ENCODE measurements at places on chromosomes 12 and 14. TPM values are rescaled to one million over a fixed set of nuclear protein-coding genes. Genes with fewer than 3 reads are reported as not detected.

- DNase-seq, result no peak
These were observed 81.7 kb downstream of the RIN3 start for GRCh38 chr14:92595267-92595666.

- DNase-seq, result no peak
These were observed 294.9 kb downstream of the FOXN3 start for GRCh38 chr14:89121968-89122620.

GRCh38 chr12:27305673-27306456 is 26.8 kb upstream of the BMAL2 start:
- peak; percentile 42 for DNase-seq

GRCh38 chr14:93538413-93538812 is 107.7 kb downstream of the UNC79 start:
- DNase-seq, result no peak

- DNase-seq, result no peak
These were observed 13.5 kb downstream of the ETFRF1 start for GRCh38 chr12:25208554-25208953.

DNA sequence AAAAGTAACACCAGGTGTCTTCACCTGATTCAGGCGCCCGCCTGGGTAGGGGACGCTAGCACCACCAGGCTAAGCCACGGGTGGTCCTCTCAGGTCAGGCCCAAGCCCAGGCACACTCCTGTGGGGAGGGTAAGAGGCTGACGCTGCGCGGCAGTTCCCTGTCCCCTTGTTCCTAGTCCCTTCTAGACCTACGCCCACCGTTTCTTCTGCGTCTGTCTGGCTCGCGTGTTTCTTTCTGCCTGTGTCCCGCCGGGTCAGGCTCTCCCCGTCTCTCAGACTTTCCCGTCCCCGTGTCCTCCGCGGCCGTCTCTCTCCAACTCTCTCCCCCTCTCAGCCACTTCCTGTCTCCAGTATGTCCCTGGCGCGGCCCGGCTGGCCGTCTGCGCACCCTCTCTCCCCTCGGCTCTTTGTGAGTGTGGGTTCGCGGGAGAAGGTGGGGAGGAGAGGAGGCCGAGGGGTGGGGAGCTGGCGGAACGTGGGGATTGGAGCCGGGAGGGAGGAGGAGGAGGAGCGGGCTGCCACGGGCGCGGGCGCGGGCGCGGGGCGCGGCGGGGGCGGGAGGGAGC is 3.1 kb upstream of the TNS2 start:
- no peak for DNase-seq

DNA sequence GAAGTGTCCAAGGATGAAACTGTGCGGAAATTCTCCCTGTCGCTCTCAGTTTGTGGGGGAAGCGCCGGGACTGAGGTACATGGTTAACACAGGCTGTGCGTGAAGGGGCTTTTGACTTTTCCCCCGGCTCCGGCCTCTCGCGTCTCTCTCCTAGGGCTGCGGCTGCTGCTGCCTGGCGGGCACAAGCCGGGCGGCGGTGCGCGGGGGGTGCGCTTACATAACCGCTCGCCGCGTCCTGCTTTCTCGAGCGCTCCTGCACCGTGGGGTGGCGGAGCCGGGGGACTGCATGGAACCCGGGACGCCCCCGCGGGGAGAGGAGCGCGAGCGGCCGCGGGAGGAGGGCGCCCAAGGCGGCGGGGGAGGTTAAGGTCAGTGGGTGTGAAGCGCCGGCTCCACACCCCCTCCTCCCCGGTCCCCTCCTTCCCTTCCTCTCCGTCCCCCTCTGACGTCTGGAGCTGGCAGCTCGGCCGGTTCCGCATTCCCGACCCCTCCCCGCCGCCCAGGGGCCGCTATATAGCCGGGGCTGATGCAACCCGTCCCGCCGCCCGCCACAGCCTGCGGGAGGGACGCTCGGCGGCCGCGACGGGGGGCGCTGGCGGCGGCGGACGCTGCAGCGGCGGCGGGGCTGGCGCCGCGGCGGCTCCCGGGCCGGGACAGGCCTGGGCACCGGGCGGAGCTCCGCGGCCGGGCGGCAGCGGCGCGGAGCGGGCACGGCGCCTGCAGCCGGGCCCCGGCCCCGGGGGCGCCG is at the start of gene JDP2:
TSS of gene JDP2 (plus strand) at position 541 of the 748 bp plus-strand sequence. CDS start 9,899 bp downstream, outside the sequence.
- DNase-seq, result peak; percentile 40

DNA sequence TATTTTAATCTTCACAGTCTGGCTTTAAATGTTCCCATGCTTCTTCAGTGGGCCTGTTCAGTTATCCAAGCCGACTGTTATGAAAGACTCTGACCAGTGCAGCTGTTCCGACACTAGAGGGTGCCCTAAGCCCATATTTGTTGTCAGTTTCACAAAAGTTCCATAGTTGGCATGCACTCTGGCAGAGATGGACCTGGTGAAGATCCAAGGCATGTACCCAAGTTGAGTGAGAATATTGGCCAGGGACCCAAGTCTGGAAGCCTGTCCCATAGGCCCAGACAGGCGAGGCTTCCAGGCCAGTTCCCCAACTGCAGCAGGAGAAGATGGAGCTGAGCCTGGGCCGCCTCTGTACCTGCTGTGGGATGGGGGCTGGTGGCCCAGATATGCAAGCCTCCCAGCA is 27.4 kb upstream of the GUCY2C start:
- peak; percentile 53 for DNase-seq

The CIROP gene
- not detected for total RNA-seq

The TRMT5 gene
- 1.9 TPM for total RNA-seq
